ENCODE measurements at places on chromosomes 7 and 10.
A peak's percentile ranks its signal among the peaks of the same experiment; 100 is the strongest.

- DNase-seq, result no peak
Measured at GRCh38 chr7:94897541-94897940, 9.9 kb upstream of the PPP1R9A start.

DNA sequence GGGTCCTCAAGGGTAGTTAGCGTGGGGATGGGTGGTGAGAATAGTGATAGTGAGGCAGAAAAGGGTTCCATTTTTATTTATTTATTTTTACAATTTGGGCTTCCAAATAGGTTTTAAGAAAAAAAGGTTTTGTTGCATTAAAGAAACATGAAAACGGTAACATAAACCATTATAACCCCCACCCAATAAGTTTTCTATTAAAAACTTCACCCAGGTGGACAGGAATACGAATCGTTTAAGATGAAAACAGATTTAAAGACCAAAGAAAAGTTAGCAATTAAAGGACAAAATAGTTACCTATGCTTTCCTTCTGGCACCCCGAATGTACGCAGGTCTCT lies 78.7 kb downstream of the ZFAND4 start:
- no peak for DNase-seq

GRCh38 chr10:31322647-31323046 lies 3.6 kb downstream of the ZEB1 start:
- no peak for DNase-seq

GRCh38 chr10:119536508-119537025 lies 6.0 kb downstream of the RGS10 start:
- DNase-seq, result no peak

- DNase-seq, result no peak
Measured at GRCh38 chr7:137670222-137671064, 176.3 kb downstream of the DGKI start.

DNA sequence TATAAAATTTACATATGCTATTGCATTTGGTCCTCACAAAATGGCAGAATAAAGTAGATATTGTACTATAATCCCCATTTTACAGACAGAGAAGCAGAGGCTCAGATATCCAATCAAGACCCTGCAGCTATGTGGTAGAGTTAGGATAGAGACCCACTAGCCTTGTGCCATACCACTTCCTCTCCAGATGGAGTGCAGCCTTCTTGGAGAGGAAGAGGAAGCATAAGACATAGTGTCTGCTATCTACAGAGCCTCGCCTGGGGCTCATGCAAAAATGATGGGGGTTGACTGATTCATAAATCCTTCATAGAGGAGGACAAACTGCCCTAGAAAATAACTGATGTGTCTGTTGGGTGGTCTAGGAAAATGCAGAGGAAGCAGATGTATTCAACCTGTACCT lies 447.3 kb downstream of the KCNMA1 start:
- DNase-seq, result no peak

DNA sequence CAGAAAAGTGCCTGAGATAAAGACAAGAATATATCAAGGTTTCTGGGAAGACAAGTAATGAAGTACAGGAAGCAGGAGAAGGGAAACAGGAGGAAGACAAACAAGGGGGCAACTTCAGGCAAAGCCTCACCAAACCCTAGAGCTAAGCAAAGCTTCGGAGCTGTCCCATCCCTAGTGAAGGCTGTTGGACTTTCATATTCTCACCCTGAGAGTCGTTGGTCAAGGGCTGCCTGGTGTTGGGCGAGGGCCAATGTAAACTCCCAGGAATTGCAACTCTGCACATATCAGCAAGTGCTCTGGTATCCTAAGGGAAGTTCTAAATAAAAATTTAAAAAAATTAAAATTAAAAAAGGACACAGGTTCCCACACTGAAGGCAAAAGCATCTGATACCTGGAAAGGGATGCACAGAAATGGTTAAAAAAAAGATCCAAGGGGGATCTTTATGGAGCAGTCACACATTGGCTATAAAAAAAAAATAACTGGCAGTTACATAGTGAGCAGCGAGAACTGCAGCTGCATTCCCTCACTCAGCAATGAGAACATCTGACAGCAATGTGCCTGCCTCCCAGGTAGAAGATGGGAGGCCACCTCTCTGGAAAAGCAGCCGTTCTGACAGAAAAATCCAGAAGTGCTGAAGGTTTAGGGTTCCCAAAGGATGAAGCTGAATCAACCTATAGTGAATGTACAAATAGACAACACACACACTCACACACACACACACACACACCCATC lies 304.7 kb downstream of the WDR11 start:
- no peak for DNase-seq

GRCh38 chr7:87003872-87004798 lies 55.3 kb downstream of the ELAPOR2 start:
- no peak for DNase-seq

DNA sequence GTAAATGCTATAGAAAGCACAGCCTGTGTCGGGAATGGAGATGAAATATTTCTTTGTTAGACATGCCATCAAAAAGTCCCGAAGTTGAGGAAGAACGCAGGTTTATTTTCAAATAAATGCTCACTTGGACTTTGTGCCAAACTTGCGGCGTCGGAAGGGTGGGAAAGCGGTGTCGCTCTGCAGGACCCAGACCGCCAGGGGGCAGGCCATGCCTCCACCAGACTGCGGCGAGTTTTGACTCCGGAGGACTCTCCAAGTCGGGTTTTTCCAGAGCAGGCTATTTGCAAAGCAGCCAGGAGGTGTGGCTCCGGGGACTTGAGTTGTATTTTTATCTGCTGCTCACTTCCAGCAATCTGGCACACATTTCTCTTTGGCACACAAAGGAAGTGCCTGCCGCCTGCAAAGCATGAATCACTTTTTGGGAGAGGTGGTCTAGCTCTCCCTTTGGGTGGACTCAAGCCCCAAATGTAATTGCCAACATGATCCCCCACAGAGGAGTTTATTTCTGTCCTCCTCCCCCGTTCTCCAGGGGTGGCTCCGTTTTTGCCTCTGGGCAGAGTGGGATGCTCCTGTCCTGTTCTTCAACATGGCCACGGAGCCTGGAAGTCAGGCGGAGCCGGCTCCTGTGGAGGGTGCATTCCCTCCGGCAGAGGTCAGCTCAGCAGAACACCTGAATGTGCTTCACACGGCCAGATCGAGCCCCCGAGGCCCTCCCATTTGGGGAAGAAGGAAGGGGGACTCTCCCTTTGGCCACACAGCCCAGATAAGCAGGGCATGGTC lies 82.3 kb upstream of the GPR26 start:
- peak; percentile 69 for DNase-seq

- DNase-seq, result no peak
Measured at GRCh38 chr10:65864036-65864435, 1061.8 kb upstream of the LRRTM3 start.

DNA sequence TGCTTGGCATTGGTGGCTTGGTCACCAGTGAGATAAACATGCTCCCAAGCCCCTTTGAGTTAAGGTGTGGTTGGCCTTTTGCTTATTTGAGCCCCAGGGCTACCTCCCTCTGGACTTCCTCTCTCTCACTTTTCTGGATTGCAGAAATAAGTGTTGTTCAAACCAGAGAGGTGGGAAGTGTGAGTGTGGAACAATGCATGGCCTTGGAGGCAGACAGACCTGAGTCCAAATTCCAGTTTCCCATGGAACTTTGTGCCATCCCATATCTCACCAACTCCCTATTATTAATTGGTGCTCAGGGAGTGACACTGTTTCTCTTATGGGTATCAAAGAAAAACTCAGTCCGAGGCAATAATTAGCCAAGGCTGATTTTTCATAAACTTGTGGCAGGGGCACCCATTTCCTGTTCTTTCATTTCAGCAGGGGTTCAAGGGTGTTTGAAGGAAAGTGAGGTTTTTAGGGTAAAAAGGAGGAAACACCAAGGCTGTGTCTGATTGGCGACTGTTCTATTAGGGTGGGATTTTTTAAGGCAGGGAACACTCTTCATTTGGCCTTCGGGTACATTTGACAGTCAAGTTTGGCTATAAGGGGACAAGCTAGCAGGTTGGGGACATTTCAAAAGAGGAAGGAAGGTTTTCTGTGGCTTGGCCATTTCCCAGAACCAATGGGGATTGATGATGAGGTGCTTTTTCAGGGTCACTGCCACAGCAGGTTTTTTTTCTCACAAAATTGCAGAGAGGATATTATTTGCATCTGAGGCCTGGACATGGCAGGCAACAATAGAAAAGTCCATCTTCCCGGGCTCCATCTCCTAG lies 148.8 kb upstream of the NPY start:
- no peak for DNase-seq

- DNase-seq, result no peak
Measured at GRCh38 chr7:47302560-47302959, 279.4 kb downstream of the TNS3 start.

- no peak for DNase-seq
Measured at GRCh38 chr7:139924461-139924860, 95.4 kb downstream of the TBXAS1 start.

DNA sequence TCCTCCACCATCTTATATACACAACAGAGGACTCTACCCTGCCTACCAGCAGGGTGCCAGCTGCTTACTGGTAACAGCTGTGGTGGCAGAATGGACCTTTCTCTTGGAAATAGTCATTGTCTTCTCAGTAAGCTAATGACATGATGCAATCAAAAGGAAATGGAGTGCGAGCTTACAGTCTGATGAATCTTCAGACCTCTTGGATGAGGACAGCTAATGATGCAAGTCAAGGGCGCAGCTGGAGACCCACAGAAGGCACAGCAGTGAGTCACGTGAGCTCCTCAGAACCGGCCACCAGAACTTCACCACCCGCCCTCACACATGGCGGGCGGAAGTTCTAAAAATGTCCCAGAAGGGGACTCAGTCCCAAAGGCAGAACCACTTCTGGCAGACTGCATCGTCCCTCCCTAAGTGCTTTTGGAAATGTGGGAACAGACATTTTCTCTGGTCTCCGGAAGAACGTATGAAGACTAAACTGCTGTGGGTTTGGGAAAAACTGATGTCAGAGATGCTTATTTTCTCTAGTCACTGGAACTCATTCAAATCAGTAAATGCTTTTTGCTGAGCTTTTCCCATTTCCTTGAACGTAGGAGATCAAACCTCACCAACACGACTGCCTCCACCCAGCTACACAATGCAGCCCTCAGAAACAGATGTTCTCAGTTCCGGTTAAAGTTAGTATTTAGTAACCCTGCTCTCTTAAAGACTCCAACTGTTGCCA lies 96.4 kb downstream of the FAS start:
- DNase-seq, result no peak

DNA sequence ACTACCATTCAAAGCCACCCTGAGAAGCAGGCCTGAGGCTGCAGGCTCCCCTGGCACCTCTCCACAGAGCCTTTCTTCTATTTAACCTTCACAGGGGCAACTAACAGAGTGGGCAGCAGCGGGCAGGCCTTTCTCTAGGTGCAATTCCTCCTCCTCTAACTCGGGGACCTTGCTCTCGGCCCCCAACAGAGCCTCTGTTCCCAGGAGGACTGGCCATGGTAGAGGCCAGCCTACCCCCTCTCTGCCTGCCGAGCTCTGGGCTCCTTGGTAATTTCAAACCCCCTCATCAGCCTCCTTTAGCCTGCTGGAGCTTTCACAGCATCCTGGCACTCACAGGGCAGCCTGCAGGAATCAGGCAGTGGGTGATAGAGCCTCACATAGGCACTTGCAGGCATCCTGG lies 920.8 kb upstream of the ZNF722 start:
- DNase-seq, result no peak

- DNase-seq, result no peak
Measured at GRCh38 chr10:48697091-48697490, 12.4 kb downstream of the WDFY4 start.

- no peak for DNase-seq
Measured at GRCh38 chr10:52019656-52020055, 294.4 kb upstream of the DKK1 start.

DNA sequence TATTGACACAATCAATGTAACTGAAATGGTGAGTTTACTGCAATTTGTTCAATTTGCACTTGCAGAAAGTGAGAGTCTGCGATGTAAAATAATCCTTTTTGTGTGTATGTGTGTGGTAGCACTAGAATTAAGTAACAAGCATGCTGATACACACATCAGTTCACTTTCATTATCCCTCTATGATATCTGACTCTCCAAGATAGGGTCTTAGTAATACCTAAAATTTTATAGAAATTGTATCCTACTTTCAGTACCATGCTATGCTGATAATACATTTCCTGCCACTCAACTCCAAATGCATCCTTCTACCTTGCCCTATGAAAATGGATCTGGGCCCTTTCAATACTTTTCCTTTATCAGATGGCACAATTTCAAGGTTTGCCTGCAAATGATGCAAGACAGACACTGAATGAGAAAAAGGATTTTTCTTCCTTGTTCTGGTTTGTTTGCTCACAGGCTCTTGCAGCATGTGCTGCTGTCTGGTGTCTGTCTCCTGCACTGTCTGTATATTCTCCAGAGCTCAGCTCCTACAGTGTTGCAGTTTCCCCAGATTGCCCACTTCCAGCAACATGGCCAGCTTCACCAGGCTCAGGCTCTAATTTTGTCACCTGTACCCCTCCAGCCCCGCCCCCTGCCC lies 297.9 kb upstream of the HGF start:
- no peak for DNase-seq

- peak; percentile 63 for DNase-seq
Measured at GRCh38 chr7:128911423-128912031, 1.0 kb upstream of the KCP start.

- DNase-seq, result no peak
Measured at GRCh38 chr7:152180587-152180986, 155.1 kb downstream of the GALNT11 start.

DNA sequence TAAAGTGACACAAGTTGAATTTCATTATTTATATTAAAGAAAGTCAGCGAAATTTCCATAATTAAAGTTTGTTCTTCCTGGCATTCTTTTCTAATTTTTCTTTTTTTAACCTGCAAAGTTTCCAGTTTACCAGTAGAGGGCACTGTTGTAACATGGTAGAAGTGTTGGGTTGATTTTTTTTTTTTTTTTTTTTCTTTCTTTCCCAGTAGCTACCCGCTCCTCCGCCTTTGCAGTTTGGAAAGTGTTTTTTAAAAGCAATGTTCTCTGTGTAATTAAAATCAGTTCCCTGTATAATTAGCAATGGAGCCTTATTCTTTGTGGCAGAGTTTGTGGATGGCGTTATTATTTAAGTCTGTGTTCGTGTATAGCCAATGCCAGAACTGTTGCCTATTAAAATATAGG lies 53.7 kb downstream of the TAF3 start:
- no peak for DNase-seq

DNA sequence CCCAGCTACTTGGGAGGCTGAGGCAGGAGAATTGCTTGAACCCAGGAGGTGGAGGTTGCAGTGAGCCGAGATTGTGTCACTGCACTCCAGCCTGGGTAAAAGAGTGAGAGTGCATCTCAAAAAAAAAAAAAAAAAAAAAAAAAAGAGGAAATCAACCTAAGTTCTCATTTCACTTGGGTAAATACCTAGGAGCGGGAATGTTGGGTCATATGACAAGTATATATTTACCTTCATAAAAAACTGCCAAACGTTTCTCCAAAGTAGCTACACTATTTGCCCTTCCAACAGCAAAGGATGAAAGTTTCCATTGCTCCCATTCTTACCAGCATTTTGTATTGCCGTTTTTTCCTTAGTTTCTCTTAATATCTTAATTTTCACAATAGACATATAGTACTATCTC lies 9.8 kb downstream of the P4HA1 start:
- no peak for DNase-seq
